ENCODE measurements at places on chromosomes 5 and 9.

DNA sequence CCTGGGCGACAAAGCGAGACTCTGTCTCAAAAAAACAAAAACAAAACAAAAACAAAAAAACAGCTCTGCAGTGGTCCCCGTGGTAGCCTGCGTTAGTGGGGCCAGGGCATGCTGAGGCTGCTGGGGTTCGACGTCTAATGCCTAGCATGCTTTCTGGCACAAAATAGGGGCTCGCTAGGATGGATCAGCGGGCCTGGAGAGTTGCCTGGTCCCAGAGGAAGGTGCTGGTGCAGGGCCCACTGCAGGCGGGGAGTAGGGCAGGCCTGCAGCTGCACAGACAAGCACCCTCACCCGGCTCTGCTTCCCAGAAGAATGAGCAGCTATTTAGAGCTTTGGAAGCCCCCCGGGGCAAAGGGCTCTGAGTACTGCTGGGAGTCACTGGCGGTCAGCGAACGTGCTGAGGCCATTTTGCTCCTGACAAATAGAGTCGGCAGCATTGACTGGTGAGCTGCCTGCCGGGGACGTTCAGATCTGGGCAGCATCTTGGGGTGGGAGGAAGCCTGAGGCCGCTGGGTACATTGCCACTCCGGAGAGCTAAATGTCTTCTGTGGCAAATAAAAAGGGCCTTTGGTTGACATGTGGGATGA, 126.7 kb downstream of the OLFM1 start:
- no peak for DNase-seq

GRCh38 chr9:76444322-76444929, 14.6 kb upstream of the GCNT1 start:
- no peak for DNase-seq

DNA sequence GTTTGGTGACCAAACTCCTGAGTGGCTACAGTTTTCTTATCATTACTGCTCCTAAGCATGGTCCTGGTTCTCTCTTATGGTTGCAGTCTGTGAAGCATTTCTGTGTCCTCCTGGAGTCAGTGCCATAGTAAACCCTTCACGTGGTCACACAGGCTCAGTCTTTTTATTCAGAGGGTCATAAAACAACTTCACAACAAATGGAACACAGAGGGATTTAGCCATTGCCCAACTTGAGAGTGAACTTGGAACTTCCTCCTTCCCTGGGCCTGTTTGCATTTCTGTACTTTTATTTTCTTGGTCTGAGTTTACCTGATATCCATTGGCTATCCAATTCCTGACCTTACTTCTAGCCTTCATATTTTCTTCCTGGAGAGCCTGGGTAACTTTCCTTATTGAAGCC, 144.9 kb downstream of the CCDC192 start:
- no peak for DNase-seq

GRCh38 chr9:87869082-87869481, 13.6 kb upstream of the SPATA31E1 start:
- no peak for DNase-seq

GRCh38 chr9:136204145-136204805, 653 bp downstream of the LHX3 start:
- no peak for DNase-seq

GRCh38 chr5:60529001-60529400, 171.0 kb downstream of the DEPDC1B start:
- DNase-seq: no peak

DNA sequence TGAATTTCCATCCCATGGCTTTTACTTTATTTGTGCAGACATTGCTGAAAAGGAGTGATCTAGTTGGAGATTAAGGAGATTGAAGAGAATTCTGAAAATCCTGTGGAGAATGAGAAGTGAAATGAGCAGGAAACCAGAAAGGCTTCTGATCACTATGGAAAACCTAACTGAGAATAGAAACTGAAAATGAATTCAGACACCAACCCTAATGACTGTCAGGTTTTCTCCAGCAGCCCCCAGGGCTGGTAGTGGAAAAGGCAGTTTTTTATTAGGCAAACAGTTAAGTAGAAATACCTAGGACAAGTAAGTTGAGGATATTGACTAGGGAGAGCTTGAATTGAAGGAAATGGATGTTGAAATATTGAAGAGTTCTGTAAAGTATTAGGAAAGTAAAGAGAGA, 14.7 kb upstream of the ARRDC3 start:
- DNase-seq: no peak

DNA sequence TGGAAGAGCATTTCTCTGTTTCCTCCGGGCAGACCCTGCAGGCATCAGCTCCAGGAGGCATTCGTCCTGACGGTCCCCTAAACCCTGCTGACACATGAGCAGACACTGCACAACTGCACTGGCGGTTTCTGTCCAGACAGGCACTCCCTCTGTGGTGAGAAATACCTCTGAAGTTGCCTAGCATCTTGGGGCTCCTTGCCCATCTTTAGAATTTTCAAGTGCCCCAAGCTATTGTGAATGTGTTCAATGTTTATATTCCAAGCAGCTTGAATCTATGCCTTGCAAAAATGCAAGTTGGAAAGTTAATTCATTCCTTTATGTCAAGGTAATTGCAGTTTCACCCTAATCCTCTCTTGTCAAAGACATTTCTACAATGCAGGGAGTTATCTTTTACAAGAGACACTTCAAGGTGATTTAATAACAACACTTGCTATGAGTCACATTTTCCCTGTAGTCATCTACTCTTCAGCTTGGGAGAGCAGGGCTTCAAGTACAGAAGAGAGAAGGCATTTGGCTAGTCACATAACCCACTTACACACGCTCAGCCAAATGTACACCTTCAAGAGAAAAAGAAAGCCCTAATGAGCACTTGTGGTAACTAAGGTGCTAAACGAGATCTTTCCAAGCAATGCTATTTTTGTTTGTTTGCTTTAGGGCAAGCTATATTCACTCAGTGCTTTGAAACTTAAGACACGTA, 302.5 kb downstream of the MLLT3 start:
- DNase-seq: no peak

GRCh38 chr5:3913279-3913678, 317.6 kb downstream of the IRX1 start:
- no peak for DNase-seq

- DNase-seq: no peak
These were observed 327.5 kb upstream of the ZNF462 start for GRCh38 chr9:106535439-106535838.

- DNase-seq: no peak
These were observed 11.0 kb upstream of the ZBTB43 start for GRCh38 chr9:126793686-126794417.

DNA sequence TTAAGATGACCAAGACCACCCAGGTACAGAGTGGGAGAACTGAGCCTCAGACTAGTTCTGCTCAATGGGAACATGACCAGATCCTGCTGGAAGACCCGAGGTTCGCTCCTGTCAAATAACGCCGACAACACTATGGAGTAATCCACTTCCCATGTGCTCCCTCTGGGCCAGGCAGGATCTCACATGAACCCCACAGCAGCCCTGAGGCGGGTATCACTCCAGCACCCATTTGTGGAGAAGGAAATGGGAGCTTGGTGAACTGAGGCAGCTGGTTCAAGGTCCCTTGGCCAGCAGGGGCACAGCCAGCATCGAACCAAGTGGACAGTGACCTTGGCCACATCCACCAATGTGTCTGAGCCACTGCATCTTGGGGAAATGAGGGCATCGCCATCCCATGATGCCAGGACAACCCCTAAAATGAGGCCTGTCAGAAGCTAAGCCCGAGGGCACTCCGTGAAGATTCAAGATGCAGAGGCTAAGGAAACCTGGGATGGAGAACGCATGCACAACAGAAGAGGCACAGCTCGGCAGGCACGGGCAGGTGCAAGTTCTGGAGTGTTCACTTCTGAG, 8.5 kb downstream of the ANKS6 start:
- DNase-seq: no peak

- no peak for DNase-seq
These were observed 752.1 kb downstream of the DTWD2 start for GRCh38 chr5:118236108-118236849.

GRCh38 chr9:137202966-137203365, 2.4 kb upstream of the TPRN start:
- no peak for DNase-seq

- DNase-seq: no peak
These were observed 618.3 kb downstream of the NR2F1-AS1 start for GRCh38 chr5:92962752-92963151.

- DNase-seq: no peak
These were observed 500.0 kb downstream of the PTPRD start for GRCh38 chr9:10112798-10113197.

GRCh38 chr9:136751814-136752213, 3.5 kb upstream of the LCN6 start:
- DNase-seq: no peak

GRCh38 chr5:124330595-124331220, 415.7 kb downstream of the ZNF608 start:
- no peak for DNase-seq

DNA sequence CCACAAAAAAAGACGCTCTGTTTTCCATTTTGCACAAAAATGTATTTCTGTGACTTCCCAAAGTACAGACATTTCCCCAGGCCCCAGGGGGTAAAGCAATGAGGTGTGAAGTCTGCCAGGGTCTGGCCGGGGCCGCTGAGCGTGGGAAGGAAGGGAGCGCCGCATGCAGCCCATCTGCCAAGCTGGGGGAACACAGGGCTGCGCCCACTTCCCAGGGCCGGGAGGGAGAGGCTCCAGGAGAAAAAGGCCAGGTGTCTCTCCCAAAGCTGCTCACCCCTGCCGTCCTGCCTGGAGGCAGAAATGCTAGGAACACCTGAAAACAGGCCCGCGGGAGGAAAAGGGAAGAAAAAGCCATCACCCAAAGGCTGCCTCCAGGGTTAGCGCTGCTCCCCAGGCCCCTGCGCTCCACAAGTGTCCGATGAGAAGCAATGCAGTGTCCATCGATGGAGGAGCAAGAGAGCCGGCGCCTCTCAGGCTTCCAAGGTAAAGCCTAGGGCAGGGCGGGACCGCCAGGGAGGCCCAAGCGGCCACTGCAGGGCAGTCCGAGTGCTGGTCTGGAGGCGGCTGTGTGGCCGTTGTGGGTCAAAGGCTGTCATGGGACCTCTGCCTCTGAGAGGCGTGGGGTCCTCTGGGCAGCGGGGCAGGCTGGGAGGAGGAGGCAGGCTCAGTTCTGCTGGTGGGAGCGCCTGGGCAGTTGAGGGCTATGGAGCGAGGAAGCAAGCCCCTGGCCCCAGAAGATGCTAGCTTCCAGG, 6.0 kb upstream of the ZDHHC12 start:
- DNase-seq: no peak

- DNase-seq: no peak
These were observed 30.2 kb downstream of the GOLGA2 start for GRCh38 chr9:128245421-128246151.

GRCh38 chr5:98492258-98492657, 281.2 kb upstream of the RGMB start:
- no peak for DNase-seq

DNA sequence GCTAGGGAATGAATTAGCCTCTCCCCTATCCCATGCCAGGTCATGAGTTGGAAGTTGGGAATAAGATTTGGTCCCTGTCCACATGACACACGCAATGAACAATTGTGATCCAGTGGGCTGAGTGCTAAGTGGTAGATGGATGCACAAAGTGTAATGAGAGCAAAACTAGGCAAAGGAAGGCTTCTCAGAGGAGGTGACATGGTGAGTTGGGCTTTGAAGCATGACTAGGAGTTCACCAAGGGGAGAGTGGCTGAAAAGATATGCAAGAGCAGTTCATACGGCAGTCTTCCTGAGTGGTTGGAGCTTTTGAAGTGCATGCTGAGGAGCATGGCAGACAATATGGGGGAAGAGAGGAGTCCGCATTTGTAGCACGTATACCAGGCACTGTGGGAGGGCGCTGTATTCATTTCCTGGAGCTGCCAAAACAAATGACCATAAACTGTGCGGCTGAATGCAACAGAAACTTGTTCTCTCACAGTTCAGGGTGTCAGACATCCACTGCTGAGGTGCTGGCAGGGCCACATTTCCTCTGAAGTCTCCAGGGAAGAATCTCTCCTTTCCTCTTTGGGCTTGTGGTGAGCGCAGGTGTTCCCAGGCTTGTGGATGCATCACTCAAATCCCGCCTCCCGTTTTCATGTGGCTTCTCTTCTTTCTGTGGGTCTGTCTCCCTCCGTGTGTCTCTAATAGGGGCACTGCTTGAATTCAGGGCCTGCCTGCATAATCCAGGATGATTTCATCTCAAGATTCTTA, 49.5 kb downstream of the NSG2 start:
- DNase-seq: no peak

GRCh38 chr9:134735441-134736175, 94.0 kb downstream of the COL5A1 start:
- DNase-seq: no peak

GRCh38 chr5:159130871-159131270, 31.2 kb upstream of the EBF1 start:
- DNase-seq: no peak

DNA sequence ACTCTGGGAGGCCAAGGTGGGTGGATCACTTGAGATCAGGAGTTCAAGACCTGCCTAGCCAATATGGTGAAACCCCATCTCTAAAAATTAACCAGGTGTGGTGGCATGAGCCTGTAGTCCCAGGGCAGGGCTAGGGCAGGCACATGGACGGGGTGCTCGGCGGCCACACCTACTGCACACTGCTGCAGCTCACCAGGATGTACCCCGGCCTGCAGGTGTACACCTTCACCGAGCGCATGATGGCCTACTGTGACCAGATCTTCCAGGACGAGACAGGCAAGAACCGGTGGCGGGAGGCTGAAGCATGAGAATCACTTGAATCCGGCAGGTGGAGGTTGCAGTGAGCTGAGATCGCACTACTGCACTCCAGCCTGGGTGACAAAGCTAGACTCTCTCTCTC, 3.2 kb downstream of the ST6GALNAC4 start:
- DNase-seq: no peak

GRCh38 chr5:159763562-159763961, 152.7 kb upstream of the ADRA1B start:
- DNase-seq: no peak

DNA sequence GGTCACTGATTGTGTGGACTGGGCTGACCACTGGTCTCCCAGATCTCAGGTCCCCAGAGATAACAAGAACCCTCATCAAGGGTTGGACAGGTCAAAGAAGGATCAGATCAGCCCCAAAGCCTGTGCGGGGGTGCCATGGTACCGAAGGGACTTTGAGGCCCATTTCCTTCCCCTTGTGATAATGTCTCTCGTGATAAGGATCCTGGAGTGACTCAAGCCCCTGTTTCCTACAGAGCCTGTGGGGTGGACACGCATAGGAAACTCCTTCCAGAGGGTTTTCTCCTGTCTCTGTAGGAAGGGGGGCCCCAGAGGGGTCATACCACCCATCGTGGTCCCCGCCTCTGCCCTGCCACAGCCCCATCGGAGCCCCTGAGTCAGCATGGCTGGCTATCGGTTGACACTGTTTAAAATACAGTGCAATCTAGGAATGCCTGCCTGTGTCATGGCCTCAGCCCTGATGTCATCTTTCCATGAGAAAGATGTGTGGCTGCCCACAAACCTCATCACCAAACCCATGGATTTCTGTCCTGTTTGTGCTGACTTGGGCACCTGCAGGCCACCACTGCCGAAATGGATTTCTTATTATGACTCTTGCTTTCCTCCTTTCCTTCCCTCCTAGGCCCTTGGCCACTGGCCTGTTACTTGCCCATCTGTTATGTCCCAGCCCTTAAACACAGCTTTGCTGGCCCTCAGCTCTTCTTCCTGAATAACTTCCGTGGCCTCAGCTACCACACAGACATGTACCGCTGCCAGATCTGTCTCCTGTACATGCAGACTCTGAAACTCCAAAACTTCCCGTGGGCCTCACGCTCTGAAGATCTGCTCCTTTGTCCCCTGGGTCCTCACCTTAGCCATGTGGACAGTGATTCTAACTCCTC, 2.9 kb upstream of the CSF2 start:
- DNase-seq: no peak

GRCh38 chr5:55377810-55378209, 70.0 kb downstream of the MTREX start:
- DNase-seq: no peak
